ENCODE measurements at places on chromosomes 12 and 14. TPM values are rescaled to one million over a fixed set of nuclear protein-coding genes. Genes with fewer than 3 reads are reported as not detected.

The MED6 gene
- total RNA-seq = 23.4 TPM

The CARMIL3 gene
- 0.05 TPM for total RNA-seq

The TTC6 gene
- total RNA-seq = not detected

The TMEM120B gene
- 8.5 TPM for total RNA-seq

The SYT1 gene
- total RNA-seq = 6.2 TPM

The DIO3 gene
- not detected for total RNA-seq

The KRT6B gene
- not detected for total RNA-seq

The APOF gene
- not detected for total RNA-seq

The GPX2 gene
- total RNA-seq = not detected

The KLRD1 gene
- not detected for total RNA-seq

The LGR5 gene
- total RNA-seq = not detected

The OR10A7 gene
- total RNA-seq = not detected

The ZBTB42 gene
- 3.2 TPM for total RNA-seq

The TEP1 gene
- total RNA-seq = 16.3 TPM

The PTPRO gene
- 0.10 TPM for total RNA-seq

The ITGA7 gene
- 0.07 TPM for total RNA-seq

The KRT2 gene
- not detected for total RNA-seq

The RNU6-8 gene
- not detected for total RNA-seq

The EMP1 gene
- total RNA-seq = 1,601 TPM

The PLD4 gene
- total RNA-seq = not detected

The MARS1 gene
- total RNA-seq = 101 TPM

The OR4N5 gene
- not detected for total RNA-seq

The ATP2A2 gene
- total RNA-seq = 130 TPM

The PMCH gene
- not detected for total RNA-seq

The OR4K15 gene
- total RNA-seq = not detected

The AMIGO2 gene
- 1.2 TPM for total RNA-seq

The EPS8 gene
- 6.3 TPM for total RNA-seq

The MANSC4 gene
- not detected for total RNA-seq

The PPP1R1A gene
- total RNA-seq = not detected

The CAPS2 gene
- 0.27 TPM for total RNA-seq

The CDC42BPB gene
- 95.4 TPM for total RNA-seq

The ANKRD33 gene
- total RNA-seq = not detected

The OR4K5 gene
- not detected for total RNA-seq

The COX8C gene
- not detected for total RNA-seq

The DLST gene
- 63.0 TPM for total RNA-seq

The CPSF2 gene
- total RNA-seq = 49.7 TPM
